Activated gamma-delta T cell treated with anti-CD3 and anti-CD28 coated beads, Interleukin-2, amount 50 U/mL, for 16 hours (primary cell): ENCODE measurements at places on chromosomes 5 and 9.

DNA sequence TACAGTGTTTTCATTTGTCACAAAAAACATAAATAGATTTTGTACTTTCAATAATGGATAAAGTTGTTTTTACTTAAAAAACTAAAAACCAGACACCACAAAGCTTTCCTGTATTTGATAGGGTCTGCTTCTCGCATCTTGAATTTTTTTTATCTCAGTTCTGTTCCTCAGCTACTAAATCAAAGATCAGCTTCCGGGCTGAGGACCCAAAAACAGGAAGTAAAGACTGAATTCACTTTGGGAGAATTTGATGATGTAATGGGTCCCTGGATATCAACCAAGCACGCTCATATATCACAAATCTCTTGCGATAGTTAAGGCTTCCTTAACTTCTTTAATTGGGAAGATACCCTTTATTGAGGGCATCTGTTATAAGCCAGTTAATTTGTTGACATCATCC, 24.1 kb downstream of the ITK start:
- no peak for DNase-seq

DNA sequence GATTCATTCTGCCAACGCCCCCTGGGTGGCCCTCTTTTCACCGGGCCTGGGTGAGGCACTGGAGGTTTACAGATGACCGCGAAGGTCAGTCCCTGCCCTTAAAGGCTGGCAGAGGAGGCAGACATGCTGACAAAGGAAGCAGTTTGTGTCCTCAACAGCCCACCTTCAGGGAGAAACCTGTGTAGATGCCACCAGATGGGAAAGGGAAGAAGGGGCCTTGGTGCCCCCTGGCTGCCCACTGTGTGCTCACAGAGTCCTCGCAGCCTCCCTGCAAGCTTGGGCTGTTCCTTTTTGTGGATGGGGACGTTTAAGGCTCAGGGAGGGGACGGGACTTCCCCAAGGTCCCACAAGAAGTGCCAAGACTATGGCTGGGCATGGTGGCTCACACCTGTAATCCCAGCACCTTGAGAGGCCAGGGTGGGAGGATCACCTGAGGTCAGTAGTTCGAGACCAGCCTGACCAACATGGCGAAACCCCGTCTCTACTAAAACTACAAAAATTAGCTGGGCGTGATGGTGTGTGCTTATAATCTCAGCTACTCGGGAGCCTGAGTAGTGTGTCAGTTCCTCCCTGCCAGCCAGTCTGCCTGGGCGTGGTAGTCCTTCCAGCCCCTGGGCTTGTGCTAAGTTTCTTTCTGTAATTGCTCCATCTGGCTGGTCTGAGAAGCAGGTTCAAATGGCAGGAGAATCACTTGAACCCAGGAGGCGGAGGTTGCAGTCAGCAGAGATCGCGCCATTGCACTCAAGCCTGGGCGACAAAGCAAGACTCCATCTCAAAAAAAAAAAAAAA, 36.2 kb downstream of the NEK6 start:
- no peak for DNase-seq

- no peak for DNase-seq
These were observed 26.2 kb downstream of the TYRP1 start for GRCh38 chr9:12719431-12719830.

DNA sequence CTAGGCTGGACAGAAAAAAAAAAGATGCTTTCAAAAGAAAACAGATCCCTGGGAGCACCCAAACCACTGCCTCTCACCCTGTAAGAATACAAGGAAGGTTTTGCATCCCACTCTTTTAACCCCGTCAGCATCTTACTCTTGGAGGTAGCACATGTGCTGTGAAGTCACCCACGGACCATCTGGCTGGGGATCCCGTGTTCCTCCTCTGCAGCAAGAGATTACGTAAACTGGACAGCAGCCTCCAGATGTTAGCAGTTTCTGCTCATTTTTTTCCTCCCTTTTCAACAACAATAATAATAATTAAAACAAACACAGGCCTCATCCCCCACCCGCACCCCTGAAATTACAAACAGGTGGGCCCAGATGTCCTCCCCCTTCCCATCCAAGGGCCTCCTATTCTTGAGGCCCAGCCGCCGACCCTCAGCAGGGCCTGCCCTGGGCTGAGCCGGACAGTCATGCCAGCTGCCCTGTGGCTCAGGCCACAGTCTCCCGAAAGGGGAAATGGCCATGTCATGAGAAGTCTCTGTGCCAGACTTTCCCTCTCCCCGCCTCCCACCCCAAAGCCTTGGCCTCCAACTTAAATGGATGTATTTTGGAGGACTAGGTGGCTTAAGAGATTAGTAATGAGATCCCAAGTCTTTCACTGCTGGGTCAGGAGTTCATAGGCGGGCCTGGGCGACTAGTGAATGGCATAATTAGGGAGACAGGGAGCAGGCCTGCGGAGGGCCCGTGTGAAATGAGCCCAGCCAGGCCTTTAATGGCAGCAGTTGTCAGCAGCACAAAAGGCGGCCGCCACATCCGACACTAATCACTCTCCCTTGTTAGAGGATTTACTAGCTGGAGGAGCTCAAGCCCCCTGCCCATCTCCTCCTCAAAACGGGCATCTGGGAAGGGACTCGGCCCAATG, 165.1 kb downstream of the PAPPA start:
- no peak for DNase-seq

DNA sequence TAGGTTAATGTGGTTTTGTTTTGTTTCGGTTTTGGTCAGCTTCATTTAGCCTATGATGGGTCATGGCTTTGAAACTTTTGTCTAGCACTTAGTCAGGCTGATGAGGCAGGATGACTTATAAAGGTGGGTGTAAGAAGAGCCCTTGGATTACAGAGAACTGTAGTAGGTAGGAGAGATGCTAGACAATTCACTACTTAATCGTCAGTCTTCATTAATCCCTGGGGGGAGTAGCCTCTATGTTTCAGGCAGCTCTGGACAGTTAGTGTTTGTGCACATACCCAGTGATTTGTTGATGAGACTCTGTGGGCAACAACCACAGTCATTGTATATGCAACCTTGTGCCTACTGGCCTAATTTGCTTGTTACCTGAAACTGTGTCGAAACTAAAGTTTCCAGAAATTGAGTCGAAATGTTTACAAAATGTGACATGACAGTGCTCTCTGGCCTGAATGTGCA, 113.3 kb downstream of the MTREX start:
- no peak for DNase-seq

GRCh38 chr9:100869326-100869725, 159.2 kb upstream of the PLPPR1 start:
- no peak for DNase-seq
